ENCODE measurements at places on chromosomes 12 and 14.

- no peak for DNase-seq
These were observed 158.7 kb downstream of the SYT1 start for GRCh38 chr12:79023261-79023660.

DNA sequence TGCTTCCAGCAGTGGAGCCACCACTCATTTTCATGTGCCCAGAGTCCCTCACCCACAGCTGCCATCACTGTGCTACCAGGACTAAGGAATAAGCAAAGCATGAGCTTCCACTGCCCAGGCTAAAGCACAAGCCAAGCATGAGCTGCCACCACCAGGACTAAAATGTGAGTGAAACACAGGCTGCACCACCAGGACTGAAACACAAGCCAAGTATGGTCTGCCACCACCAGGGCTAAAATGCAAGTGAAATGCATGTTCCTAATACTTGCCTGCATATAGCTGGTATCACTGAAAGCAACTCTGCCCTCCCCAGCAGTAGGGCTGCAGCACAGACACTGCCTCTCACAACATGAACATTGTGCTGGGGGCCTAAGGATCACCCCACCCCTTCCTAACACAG lies 30.0 kb downstream of the CEP83 start:
- no peak for DNase-seq

DNA sequence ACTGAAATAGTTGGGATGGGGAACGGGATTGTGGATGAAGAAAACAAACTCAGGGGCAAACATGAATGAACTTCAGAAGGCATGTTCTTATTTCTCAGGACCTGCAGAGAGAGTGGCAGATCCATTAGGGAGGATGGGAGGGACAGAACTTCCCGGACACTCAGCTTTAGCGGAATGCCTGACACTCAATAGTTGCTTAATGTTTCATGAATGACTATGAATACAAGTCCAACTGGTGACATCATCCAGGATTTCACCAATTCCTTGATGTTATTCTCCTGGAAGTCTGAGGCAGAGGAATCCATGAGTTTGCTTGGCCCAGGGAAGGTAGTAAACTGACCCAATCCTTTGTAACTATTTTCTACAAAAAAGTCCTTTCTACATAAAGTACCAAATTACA lies 37.8 kb upstream of the LRRC10 start:
- no peak for DNase-seq

- no peak for DNase-seq
These were observed 13.0 kb downstream of the SCNN1A start for GRCh38 chr12:6362403-6362802.

Measured in activated T-cell treated with anti-CD3 and anti-CD28 coated beads for 48 hours (primary cell).